ENCODE measurements at places on chromosomes 3 and 15.

DNA sequence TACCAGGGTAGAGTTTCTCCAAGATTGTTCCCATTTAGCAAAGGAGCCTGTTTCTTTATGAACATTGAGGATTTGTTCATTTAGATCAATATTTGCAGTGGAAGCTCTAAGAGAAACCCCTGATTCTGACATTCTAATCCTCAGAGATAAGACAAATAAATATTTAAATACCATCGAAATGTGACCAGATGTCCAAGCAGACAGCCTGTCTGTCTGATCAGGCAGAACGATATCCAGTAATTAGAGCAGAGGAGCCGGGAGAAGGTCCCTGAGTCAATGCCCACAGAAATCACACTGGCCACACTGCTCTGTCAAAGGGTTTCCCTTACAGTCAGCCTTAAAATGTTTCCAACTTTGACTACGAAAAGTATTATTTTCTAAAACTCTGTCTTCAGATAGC lies 15.7 kb upstream of the ARPIN start:
- no peak for DNase-seq

- no peak for DNase-seq
Observed at GRCh38 chr3:106811376-106811775, 565.9 kb upstream of the CCDC54 start.

- no peak for DNase-seq
Observed at GRCh38 chr3:16841041-16841753, 43.6 kb upstream of the PLCL2 start.

- DNase-seq, result no peak
Observed at GRCh38 chr3:138046955-138047354, 37.0 kb downstream of the CLDN18 start.

DNA sequence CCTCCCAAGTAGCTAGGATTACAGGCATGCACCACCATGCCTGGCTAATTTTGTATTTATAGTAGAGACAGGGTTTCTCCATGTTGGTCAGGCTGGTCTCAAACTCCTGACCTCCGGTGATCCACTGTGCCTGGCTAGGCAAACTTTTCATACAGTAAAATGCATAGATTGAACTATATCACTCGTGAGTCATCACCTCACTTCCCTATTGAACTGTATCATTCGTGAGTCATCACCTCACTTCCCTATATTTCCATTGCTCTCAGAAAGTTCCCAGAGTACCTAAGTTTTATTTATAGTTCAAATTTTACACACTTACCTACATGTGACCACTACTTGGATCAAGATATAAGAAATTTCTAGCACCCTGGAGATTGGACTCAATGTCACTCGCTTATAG lies 73.6 kb upstream of the ACAD9 start:
- DNase-seq, result no peak

- no peak for DNase-seq
Observed at GRCh38 chr3:103601666-103602065, 1166.9 kb downstream of the ZPLD1 start.

DNA sequence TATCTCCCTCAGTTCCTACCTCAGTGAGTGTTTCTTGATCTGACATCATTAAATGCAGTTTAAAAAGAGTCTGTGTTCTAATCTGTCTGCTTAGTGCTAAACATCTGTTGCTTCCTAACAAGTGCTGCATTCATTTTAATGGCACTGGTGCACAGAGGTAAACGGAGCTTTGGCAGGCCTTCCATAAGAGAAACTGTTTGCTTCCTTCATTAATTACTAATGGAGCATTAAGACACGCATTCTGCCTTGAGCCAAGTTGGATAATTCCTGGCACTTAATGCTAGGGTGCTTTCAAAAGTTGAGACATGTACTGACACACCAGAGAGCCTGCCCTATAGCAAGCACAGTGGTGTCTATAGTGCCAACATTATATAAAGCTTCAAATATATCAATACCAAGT lies 34.7 kb downstream of the SCG5 start:
- no peak for DNase-seq

DNA sequence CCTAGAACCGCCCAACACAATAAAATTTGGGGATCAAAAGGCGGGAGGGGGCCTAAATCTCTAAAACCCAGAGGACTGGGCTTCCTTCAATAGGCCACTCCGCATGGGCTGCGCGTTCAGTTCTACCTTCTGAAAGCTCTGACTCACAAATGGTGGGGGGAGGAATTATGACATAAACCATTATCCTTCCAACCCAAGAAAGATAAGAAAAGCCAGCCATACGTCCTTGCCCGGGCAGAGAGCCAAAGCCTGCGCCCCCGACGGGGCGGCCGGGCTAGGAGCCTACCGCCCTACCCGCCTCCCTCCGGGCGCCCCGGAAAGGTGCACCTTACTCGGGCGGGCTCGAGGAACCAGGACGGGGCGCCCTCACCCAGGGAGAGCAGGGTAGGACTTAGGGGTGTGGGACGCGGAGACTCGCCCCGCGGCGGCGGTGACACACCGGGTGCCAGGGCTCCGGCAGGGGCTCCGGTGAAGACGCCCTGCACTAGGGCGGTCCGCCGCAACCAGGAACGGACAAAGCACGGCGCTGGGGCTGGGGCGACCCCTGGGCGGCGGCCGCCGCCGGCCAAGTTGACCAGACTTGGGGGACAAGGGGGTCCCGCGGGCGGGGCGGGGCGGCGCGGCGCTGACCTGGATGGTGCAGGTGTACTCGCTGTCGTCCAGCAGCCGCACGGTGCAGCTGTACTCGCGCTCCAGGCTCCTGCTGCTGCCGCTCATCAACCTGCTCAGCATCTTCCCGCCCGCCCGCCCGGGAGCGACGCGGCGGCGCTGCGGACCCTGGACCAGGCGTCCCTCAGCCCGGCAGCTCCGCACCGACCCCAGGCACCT lies 534 bp downstream of the FRMD5 start:
- no peak for DNase-seq

DNA sequence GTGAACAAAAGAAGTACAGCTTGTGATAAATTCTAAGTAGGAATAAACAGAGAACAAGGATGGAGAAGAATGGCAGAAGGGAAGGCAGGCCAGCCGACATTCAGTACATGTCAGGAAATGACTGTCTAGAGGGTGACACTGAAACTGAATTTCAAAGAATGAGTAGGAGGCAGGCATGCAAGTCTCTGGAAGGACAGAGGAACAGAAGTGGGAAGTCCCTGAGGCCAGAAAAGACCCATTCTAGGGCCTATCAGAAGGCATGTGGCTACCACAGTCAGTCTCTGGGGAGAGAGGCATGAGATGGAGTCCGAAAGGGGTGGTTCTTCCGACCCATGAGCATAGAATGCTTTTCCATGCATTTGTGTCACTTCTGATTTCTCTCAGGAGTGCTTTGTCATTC lies 243.5 kb upstream of the UBE2E2 start:
- no peak for DNase-seq

Data from stimulated activated CD8-positive, alpha-beta memory T cell treated with anti-CD3 and anti-CD28 coated beads, Interleukin-15, amount 100 ng/mL, for 4 hours (primary cell).